ENCODE measurements at places on chromosomes 16 and 17.

- DNase-seq = no peak
Measured at GRCh38 chr17:50146927-50147665, 3.4 kb downstream of the PPP1R9B start.

DNA sequence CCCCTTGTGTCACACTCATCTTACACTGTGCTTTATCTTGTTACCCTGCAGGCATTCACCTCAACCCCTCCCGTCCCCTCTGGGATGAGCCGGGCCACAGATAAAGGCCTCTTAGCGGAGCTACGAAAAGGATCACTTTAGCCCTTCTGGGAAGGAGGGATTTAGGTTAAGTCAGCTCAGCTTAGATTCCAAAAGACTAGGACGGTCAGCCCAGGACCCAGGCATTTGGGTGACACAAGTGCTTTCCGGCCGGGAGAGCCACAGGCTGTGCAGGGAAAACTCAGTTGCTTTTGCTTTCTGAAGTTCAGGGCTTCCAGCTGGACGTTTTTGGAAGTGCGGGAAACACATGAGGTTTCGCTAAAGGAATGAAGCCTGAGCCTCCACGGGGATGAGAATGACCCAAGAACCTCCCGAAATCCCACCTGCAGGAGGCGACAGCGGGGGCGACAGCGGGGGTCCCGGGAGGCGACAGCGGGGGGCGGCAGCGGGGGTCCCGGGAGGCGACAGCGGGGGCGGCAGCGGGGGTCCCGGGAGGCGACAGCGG, 11.6 kb upstream of the METRNL start:
- no peak for DNase-seq

GRCh38 chr17:79160980-79161636, 86.5 kb downstream of the ENGASE start:
- no peak for DNase-seq

GRCh38 chr17:32299580-32300164, 34.0 kb downstream of the RHBDL3 start:
- DNase-seq = no peak

GRCh38 chr17:1542316-1542715, 20.3 kb downstream of the PITPNA start:
- DNase-seq = no peak

- no peak for DNase-seq
Measured at GRCh38 chr17:75604034-75604695, 16.6 kb downstream of the MYO15B start.

- DNase-seq = peak; percentile 16
Measured at GRCh38 chr17:42387661-42388380, 421 bp downstream of the STAT3 start.

DNA sequence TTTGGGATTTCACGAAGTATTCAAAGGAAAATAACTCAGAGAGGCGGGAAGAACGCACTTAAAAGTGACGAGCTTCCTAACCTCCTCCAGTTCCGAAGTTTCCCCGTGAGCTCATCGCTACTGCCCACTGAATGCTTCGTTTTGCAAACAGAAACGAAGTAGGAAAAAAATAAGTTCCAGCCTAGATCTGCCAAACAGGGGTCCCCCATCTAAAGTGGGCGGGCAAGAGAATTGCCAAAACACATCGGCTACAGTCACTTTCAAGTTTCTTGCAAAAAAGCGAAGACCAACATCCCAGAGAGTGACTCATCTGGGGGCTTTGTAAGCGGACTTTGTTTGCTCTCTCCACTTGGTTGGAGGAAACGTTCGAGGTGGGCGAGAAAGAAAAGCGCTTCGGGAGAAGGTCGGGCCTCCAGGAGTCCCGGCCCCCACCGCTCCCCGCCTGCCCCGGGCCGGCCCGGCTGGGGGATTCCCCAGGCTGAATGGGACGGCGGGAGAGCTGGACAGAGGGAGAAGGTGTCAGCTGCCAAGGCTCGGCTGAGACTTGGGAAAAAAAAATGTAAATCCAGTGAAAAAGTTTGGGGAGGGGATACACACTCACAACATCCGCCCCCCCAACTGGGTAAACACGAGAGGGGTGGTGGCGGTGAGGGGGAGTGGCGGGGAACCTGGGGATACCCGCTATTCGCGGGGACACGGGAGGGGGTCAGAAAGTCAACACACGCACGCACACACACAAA, 1.0 kb downstream of the VEZF1 start:
- DNase-seq = peak; percentile 24

DNA sequence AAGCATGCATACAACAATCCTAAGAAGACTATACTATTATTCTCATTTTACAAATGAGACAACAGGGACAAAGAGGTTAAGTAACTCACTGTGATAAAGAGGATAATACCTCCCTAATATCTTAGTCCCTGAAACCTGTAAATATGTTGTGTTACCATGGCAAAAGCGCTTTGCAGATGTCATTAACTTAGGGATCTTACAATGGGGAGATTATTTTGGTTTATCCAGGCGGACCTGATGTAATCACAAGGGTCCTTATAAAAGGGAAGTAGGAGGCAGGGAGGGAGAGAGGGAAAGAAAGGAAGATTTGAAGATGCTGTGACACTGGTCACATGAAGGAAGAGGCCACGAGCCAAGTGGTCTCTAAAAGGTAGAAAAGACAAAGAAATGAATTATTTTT, 164.7 kb downstream of the CNTNAP4 start:
- DNase-seq = no peak

- no peak for DNase-seq
Measured at GRCh38 chr17:65057531-65058090, 1.1 kb upstream of the GNA13 start.

DNA sequence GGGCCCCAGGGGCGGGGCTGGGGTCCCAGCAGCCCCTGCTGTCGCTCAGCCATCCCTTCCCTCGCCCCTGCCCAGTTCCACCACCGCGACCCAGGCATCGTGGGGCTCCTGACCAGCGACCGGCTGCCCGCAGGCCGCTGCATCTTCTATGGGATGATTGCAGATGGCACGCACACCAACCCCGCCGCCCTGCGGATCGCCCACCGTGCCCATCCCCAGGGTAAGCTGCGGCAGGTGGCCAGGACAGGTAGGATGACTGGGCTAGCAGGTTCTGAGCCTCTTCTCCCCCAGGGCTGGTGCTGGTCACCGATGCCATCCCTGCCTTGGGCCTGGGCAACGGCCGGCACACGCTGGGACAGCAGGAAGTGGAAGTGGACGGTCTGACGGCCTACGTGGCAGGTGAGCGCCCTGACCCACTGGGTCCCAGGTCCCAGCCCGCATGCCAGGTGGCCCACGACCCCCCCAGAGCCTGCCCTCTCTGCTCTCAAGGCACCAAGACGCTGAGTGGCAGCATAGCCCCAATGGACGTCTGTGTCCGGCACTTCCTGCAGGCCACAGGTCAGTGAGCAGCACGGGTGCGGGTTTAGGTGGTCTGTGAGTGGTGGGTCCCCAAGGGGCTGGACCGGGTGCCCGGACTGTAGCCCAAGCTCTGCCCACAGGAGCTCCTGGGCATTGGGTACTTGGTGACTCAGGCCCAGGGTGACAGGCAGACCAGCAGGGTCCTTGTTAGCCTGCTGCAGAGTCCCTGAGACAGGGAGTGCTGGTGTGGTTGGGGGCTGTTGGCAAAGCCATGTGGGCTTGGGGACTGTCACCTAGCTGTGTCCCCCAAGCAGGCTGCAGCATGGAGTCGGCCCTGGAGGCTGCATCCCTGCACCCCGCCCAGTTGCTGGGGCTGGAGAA, 2.8 kb downstream of the CEMP1 start:
- DNase-seq = no peak

DNA sequence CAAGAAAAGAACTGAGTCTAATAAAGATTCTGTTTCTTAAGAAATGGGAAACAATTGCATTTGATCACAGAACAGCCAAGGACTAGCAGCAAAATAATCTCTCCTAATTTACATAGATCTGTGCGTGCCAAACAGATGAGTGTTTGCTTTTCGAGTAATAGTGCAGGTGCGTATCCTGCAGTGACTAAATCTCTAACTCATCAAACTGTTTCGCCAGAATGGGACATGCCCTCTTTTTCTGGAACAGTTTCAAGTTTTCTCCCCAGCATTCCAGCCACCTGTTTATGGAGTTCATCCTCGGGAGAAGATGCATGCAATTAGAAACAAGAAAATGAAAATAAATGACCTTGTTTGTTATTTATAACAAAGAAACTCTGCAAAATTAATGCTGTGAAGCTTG, 5.7 kb upstream of the TOX3 start:
- no peak for DNase-seq

GRCh38 chr16:85464383-85465305, 148.5 kb upstream of the GSE1 start:
- DNase-seq = no peak

GRCh38 chr17:876272-876671, 94.1 kb downstream of the MRM3 start:
- DNase-seq = no peak

DNA sequence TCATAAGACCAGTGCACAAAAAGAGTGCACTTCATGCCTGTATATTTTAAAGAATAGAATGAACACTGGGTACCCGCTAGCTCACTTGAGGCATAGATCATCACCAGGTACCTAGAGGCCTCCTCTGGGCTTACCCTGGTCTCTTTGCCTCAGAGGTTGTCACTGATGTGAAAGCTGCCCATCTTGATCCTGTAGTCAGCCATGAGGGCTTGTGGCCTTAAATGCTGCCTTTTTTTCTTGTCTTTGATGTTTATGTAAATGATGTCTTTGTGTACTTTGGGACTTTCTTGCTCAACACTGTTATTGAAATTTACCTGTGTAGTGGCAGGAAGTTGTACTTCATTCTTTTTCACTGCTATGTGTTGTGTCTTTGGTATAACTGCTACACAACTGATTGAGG, 26.8 kb upstream of the SLC5A10 start:
- no peak for DNase-seq

DNA sequence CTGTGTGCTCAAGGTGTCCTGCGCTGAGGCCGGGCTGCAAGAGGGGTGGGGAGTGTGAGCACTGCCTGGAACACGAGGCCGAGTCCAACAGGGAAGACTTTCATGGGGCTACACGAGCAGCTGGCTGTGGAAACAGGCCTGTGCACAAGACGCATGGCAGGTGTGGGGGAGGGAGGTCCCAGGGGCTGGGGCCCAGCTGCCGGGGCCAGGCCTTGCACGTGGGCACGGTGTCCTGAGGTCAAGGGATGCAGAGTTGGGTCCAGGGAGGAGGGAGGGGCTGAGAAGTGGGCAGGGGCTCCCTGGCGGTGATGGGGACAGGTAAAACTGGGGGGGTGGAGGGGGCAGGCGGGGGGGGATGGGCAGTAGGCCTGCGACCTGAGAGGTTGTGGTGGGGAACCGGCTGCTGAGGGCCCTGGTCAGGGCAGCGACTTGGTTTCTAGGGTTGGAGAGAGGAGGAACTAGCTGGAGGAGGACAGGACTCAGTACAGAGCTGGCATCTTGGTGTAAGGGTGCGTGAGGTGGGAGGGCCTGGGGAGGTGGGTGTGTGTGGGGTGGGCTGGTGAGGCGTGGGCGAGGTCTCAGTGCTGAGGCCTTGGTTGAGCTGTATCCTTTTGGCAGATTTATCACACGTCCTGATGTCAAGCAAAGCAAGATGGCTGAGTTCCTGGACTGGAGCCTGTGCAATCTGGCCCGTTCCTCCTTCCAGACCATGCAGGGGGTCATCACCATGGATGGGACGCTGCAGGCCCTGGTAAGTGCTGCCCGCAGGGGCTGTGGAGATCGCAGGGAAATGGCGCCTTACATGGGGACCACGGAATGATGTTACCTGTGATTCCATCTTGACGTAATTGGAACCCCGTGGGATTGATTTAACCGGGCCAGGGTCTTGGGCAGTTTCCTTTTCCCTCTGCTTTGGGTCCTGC, 29.4 kb downstream of the TBCD start:
- DNase-seq = no peak

DNA sequence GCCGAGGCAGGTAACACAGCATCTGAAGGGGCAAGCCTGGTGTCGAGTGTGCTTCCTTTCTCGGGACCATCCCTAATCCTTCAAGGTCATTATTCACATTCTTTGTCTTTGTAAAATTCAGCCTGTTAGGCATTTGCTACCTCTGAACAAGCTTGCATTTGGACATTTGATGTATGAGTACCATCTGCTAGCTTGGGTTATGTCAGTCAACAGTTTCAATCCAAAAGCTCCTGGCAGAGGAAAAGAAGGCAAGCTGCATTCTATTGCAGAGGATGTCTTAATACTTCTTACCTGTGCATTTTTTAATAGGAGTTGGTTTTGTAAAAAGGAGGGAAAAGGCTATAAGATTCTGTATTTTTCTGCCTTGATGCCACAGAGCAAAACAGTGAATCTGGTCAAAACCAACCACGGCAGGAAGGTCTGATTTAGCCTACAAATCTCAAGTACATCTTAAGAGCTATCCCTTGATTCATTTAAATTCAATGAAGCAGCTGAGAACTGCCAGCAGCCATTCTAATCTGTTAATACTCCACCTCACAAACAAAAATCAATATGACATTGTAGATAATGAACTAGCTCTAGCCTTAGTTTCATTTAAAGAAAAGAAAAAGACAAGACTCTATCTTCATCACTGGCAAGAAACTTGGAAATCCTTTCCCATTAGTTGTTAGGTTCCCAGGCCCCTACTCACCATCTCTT, 39.0 kb downstream of the TEX2 start:
- no peak for DNase-seq

DNA sequence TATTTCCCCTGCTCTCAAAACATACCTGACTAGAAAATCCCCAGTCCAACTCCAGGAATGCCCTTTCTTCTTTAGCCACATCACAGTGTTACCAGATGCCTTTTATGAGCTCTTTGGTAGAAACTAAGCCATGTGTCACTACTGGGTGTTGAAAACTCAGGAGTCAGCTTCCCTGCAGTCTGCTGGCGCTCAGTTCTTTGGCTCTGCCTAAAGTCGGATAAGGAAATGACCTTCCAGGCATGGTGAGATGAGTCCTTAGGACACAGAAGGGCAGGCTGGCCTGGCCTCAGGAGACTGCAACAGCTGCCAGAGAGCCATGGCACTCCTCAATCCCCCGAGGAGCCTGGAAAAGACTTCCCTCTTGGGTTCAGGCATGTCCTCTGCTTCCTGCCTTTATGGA, 89.1 kb downstream of the CDH13 start:
- DNase-seq = no peak

- no peak for DNase-seq
Measured at GRCh38 chr17:49209061-49209571, 1.3 kb downstream of the GNGT2 start.

Data from effector CD4-positive, alpha-beta T cell (primary cell).